ENCODE measurements at places on chromosomes 1 and 21. TPM values are rescaled to one million over a fixed set of nuclear protein-coding genes. Genes with fewer than 3 reads are reported as not detected.

The AGTRAP gene
- polyA plus RNA-seq = 41.6 TPM

The HPCAL4 gene
- polyA plus RNA-seq = 0.89 TPM

The KCNK2 gene
- polyA plus RNA-seq = 1.8 TPM

The DCST1 gene
- polyA plus RNA-seq = 0.22 TPM

The CELA2B gene
- polyA plus RNA-seq = not detected

The CHI3L2 gene
- polyA plus RNA-seq = 0.11 TPM

The HSF2BP gene
- 1.7 TPM for polyA plus RNA-seq

The RBM11 gene
- 5.1 TPM for polyA plus RNA-seq

The DDAH1 gene
- 137 TPM for polyA plus RNA-seq

The LDLRAD1 gene
- polyA plus RNA-seq = not detected

The TENT5C gene
- polyA plus RNA-seq = 3.7 TPM

The ETV3L gene
- polyA plus RNA-seq = 0.07 TPM

The F3 gene
- polyA plus RNA-seq = 48.8 TPM

The ASCL5 gene
- polyA plus RNA-seq = 0.17 TPM

The SAMD11 gene
- polyA plus RNA-seq = 58.3 TPM

The RHD gene
- polyA plus RNA-seq = 3.8 TPM

The VANGL1 gene
- polyA plus RNA-seq = 15.6 TPM

The HSPA6 gene
- 0.30 TPM for polyA plus RNA-seq

The USH2A gene
- 0.19 TPM for polyA plus RNA-seq

The KCNJ9 gene
- polyA plus RNA-seq = 0.13 TPM

The FAM177B gene
- polyA plus RNA-seq = 0.13 TPM

The LAPTM5 gene
- 17.2 TPM for polyA plus RNA-seq

The TNFRSF14 gene
- 15.9 TPM for polyA plus RNA-seq

The LCE6A gene
- polyA plus RNA-seq = not detected

The AMY1A gene
- not detected for polyA plus RNA-seq

The IL22RA1 gene
- polyA plus RNA-seq = 2.3 TPM

The PGM1 gene
- polyA plus RNA-seq = 31.7 TPM

The CR1L gene
- 1.8 TPM for polyA plus RNA-seq

The TSPAN1 gene
- 1.6 TPM for polyA plus RNA-seq

The KCNQ4 gene
- polyA plus RNA-seq = 2.9 TPM

The OPRD1 gene
- polyA plus RNA-seq = 0.33 TPM

The RAP1GAP gene
- polyA plus RNA-seq = 21.8 TPM

The FNBP1L gene
- polyA plus RNA-seq = 132 TPM

The ARTN gene
- polyA plus RNA-seq = 2.4 TPM

The ATAD3C gene
- 1.8 TPM for polyA plus RNA-seq

The ARHGAP30 gene
- polyA plus RNA-seq = 2.2 TPM

The FCRL6 gene
- polyA plus RNA-seq = 0.10 TPM

The MPL gene
- 0.55 TPM for polyA plus RNA-seq

The SRSF4 gene
- 113 TPM for polyA plus RNA-seq

The OR2T3 gene
- not detected for polyA plus RNA-seq

The PRELP gene
- 8.7 TPM for polyA plus RNA-seq

The BECN2 gene
- not detected for polyA plus RNA-seq

The OXCT2 gene
- 0.14 TPM for polyA plus RNA-seq

The LCA5L gene
- 8.2 TPM for polyA plus RNA-seq

The TNFRSF8 gene
- 0.57 TPM for polyA plus RNA-seq

The PIK3R3 gene
- 38.3 TPM for polyA plus RNA-seq

The BEND5 gene
- polyA plus RNA-seq = 29.7 TPM

The TNFRSF18 gene
- polyA plus RNA-seq = 0.26 TPM

The CAMK2N1 gene
- polyA plus RNA-seq = 30.4 TPM

The LAMB3 gene
- polyA plus RNA-seq = 2.1 TPM
